ENCODE measurements at places on chromosomes 1 and 21.

GRCh38 chr1:65946376-65946775 lies 153.7 kb downstream of the PDE4B start:
- DNase-seq: no peak

DNA sequence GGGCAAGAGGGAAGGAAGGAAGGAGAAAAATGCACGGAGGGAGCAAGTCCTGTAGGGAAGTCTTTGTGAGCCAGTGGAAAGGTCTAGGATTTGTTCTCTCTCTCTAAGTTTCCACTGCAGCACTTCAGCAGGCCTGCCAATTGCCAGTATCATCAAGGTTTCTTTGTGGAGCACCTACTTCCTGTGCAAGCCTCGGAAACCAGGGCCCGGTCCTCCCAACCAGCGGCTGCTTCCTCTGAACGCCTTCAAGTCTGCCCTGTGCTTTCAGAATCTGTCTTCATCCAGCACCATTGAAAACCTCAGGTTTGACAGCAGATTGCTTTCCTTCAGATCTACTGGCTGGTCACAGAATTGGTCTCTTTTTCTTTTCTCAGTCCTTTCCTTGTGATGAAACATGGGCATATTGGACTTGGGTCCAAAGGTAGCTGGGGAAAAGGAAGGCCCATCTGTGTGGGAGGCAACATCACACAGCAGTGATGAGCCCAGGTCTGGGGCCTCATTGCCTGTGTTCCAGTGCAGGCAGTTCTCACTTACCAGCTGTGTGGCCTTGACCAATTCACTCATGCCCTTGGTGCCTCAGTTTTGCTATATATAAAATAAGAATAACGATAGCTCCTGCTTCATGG lies 144.5 kb downstream of the SEC16B start:
- DNase-seq: no peak

DNA sequence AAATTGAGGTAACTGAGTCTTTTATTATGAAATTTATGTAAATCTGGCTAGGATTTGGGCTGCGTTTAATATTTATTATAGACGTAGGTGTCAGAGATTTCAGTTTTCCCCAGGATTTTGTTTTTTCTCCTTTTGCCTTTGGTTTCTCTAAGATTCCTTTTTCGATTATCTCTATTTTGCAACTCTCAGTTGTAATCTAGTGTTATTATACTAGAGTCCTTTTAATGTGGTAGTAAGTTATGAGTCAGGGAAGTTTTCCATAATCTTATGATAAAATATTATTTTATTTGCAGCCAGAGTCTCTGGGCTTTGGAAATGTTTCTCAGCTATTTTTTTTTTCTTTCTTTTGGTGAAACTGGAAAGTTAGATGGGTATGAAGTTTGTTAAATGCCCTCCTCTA lies 1043.8 kb downstream of the PLA2G4A start:
- DNase-seq: no peak

DNA sequence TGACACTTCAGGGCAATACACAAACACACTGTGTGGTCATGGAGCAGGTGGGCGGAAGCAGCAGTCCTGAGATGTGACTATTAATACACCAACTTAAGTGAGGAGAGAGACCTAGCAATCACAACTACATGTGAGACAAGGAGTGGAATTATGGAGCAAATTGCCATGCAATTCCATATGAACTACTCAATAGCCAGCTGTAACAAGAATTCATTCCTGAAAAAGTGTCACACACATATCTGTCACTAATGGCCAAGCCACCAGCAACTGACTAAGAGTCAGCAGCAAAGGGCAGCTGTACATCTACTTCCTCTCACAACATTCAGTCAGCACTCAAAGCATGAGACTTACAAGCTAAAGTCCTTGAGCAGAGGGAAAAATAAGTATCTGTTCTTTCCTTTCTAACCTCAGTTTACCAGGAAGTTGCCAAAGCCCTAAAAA lies 46.2 kb downstream of the GPR3 start:
- DNase-seq: no peak

DNA sequence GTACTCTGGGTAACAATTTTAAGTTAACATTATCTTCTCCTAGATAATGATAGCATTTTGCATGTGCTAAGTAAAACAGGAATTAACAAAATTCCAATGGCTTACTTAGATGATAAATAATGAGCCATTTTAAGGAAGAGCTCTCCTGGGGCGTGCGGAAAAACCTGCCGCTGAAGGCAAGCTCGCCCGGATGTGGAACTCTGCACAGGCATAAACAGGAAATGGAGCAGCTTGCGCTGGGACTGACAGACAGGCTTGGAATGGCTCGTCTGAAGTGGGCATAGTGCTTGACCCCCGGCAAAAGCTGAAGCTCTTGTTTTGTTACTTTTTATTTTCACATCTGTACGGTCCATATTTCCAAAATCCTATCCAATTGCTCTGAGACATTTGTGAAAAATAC lies 169.2 kb downstream of the ZNF281 start:
- no peak for DNase-seq
